ENCODE measurements at places on chromosomes 1 and 21. TPM values are rescaled to one million over a fixed set of nuclear protein-coding genes. Genes with fewer than 3 reads are reported as not detected.

GRCh38 chr1:170978371-170978910, 43.1 kb downstream of the MROH9 start:
- no peak for DNase-seq

DNA sequence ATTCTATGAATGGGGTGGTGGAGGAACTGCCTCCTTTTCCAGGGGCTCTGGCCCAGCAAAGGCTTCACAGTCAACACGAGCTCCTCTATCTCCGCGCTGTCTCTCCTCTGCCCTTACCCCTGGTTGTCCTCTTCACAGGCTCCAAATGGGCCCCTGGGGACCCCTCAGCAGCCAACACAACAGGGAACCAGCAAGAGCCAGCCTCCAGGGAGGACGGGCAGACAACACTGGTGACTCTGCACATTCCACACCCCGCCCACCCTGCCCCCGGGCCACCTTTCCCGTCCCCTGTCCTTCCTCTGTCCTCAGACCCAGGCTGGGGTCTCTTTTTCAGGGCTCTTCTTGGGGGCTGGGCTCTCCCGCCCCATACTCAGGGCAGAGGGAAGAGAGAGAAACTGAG, 17.5 kb upstream of the ETV3 start:
- no peak for DNase-seq

- no peak for DNase-seq
These were observed 22.2 kb upstream of the KIF1B start for GRCh38 chr1:10188133-10188650.

DNA sequence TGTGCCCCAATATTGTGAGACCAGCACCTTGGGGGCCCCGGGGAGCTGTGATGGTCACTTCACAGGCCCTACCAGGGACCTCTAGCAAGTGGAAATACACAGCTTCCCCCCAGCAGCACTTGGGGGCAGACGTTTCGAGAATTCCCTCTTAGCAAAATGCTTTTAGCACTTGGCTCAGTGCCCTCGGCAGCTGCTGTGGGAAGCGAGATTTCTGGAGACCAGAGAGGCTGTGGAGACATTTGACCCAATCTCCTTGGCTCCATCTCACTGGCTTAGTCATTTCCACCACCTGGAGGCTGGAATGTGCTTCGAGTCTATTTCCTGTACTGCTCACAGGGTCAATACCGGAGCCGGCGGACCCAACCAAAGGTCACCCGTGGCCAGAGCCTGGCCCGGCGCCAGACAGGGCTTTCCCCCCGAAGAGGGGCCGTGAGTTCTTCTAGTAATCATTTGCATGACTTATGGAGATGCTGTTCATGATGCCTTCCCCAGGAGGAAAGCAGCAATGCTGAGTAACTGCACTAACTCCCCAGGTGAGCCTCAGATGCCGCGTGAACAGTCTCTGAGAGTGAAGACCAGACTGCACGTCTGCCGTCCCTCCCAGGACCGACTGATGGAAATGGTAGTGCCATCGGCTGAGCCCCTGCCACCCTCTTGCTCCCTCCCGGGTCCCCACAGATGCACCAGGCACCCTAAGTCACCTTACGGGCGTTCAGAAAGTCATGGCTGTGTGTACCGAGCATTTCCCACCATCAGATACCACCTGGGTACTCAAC, 4.4 kb upstream of the C2CD2 start:
- DNase-seq: no peak

GRCh38 chr1:244431166-244431565, 20.5 kb downstream of the ADSS2 start:
- no peak for DNase-seq

The WDTC1 gene
- 33.7 TPM for total RNA-seq

- no peak for DNase-seq
These were observed 3.9 kb downstream of the FNDC7 start for GRCh38 chr1:108716437-108717230.

GRCh38 chr1:63342402-63342801, 20.0 kb downstream of the FOXD3 start:
- DNase-seq: no peak

- no peak for DNase-seq
These were observed 45.8 kb upstream of the PDE9A start for GRCh38 chr21:42607525-42608102.

The ARHGEF16 gene
- 28.9 TPM for total RNA-seq

DNA sequence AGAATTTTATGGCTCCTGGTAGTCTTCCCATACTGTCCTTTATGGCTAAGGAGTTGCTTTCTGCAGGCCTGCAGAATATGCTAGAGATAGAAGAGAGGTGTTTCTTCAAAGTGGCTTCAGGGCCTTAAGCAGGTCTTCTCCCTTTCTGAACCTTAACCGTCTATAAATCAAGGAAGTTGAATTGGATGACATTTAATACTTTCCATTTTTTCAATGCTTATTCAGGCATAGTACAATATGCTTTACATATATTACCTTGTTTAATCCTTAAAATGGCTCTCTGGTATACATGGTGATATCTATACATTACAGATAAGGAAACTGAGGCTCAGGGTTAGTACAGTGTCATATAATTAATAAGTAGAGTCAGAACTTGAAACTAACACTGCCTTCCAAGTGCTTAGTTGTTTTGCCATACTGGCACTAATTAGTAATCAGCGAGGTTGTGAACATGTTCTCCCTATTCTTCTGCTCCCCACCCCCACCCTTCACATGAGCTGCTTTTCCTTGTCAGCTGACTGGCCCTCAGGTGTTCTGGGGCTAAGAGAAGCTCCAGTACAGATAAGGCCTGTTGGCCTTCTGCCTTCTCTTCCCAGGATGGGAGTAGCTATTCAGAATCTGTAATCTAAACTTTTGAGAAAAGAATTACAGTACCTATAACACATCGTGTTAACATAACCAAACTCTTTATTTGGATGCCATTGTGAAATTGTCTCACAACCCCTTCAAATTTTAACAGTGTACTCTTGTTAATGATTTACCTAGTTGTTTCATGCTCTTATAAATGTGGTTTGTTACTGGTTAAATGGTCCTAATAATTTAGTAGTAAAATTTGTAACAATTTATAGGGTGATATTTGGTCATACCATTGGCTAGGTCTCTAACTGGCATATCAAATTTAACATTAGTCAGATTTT, 13.6 kb downstream of the NFYC start:
- DNase-seq: no peak

DNA sequence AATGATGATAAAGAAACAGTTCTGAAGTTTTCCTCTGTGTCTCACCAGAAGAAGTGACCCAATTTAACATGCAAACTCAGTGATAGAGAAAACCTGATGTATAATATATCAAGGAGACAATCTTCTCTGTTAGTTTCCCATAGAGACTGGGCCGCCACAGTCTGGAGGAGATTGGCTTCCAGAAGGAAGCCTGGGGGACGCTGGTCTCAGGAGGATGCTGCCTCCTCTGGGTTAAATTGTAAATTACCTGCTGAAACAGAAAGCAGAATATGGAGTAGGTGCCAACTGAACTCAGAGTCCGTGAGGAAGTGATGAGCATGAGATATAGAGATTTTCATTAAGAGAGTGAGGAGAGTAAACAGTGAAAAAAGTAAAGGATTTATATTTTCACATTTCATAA, 15.8 kb downstream of the OR14I1 start:
- DNase-seq: no peak

DNA sequence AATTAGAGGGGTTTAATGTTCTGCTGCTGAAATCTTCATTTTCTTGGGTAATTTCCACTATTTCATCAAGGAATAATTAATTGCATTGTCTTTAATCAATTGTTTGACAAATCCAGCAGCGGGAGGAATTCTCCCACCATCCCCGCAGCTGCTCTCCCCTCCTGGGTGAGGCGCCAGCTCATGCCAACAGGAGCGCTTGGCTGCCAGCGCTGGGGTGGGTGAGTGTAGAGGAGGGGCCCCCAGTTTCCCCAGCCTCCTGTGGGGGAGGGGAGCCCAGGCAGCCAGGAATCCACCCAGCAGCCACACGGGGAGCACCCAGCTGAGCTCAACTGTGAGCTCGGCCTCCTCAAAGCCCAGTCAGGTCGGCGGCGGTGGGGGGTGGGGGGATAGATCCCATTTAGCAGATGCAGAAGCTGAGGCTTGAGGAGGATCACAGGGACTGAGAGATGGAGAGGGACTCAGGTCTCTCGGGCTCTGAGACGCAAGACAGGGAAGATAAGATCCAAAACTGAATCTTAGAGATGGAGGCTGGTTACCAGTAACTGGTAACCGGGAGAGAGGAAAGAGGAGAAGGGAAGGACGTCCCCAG, 46.5 kb downstream of the FOXO6 start:
- no peak for DNase-seq

GRCh38 chr1:183689762-183690204, 36.7 kb upstream of the APOBEC4 start:
- no peak for DNase-seq

- DNase-seq: no peak
These were observed at the start of gene CCDC18 for GRCh38 chr1:93180723-93181613. TSS of gene CCDC18 (plus strand) at chr1:93180724. CDS start at chr1:93183362, 2,638 bp downstream.

GRCh38 chr1:78114034-78114956, 68.5 kb downstream of the GIPC2 start:
- DNase-seq: no peak

The S100A8 gene
- total RNA-seq: 678 TPM

DNA sequence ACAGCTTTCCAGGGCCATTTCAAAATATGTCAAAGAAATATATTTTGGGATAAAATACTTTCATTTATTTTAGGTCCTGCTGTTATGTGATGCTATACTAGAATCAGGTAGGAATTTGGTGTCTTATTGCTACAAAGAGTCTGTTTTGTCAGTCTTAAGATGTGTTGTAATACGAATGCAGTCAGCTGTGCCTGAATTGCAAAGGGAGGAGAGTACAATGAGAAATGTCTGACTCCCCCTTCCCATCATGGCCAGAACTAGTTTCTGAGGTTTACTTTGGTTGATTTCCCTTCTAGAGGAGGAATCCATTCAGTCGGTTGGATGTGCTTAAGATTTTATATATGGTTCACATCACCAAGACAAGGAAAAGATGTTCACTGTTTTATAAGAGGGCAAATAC, 75.7 kb upstream of the TNFSF18 start:
- DNase-seq: no peak

- no peak for DNase-seq
These were observed 54.4 kb downstream of the LAMC2 start for GRCh38 chr1:183240526-183240825.

The GBP4 gene
- 1.2 TPM for total RNA-seq

GRCh38 chr1:156489166-156489934, 11.2 kb downstream of the MEF2D start:
- DNase-seq: no peak

- DNase-seq: no peak
These were observed 19.7 kb upstream of the DEGS1 start for GRCh38 chr1:224163311-224163710.

- DNase-seq: no peak
These were observed 176.9 kb upstream of the DEPDC1 start for GRCh38 chr1:68673771-68674170.

- no peak for DNase-seq
These were observed 23.7 kb downstream of the RGS2 start for GRCh38 chr1:192832492-192832891.

- no peak for DNase-seq
These were observed 150.0 kb upstream of the KCTD3 start for GRCh38 chr1:215417122-215417521.

DNA sequence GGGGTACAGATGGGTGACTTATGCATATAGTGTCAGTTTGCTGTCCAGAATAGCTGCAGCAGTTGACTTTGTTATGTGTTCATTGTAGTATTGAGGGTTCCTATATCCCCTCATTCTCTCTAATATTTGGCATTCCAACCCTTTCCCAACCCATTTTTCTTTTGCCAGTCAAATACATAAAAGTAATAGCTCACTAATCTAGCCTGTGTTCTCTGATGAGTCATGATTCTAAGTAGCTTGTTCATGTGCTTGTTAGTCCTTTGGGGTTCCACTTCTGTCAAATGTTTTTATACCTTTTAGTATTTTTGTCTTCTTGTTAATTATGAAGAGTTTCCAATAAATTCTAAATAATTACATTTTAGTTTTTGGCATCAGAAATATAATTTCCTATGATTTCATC, 99.2 kb upstream of the MROH9 start:
- no peak for DNase-seq

DNA sequence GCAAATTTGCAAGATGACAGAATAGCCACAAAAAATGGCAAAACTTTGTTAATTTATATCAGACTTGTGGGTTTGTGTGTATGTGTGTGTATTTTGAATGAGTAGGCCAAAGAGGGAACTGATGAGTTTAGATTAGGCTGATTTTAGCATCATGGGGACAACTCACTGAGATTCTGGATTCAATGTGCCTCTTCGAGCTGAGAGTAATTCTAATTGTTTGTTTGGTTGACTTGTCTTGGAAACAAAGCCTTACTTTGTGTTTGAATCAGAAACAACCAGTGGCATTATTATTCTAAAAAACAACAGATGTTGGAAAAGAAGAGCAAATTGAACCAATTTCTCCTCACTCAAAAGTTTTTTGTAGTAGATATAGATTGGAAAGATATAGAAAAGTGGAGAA, 40.5 kb upstream of the C21orf91 start:
- DNase-seq: no peak

- no peak for DNase-seq
These were observed 204.9 kb downstream of the TBX15 start for GRCh38 chr1:118783095-118783758.

The MACO1 gene
- 20.8 TPM for total RNA-seq

Measured in type B pancreatic cell (in vitro differentiated cells).